ENCODE measurements at places on chromosomes 6 and 20.

GRCh38 chr6:34234667-34235306 lies 1.9 kb upstream of the HMGA1 start:
- no peak for DNase-seq

DNA sequence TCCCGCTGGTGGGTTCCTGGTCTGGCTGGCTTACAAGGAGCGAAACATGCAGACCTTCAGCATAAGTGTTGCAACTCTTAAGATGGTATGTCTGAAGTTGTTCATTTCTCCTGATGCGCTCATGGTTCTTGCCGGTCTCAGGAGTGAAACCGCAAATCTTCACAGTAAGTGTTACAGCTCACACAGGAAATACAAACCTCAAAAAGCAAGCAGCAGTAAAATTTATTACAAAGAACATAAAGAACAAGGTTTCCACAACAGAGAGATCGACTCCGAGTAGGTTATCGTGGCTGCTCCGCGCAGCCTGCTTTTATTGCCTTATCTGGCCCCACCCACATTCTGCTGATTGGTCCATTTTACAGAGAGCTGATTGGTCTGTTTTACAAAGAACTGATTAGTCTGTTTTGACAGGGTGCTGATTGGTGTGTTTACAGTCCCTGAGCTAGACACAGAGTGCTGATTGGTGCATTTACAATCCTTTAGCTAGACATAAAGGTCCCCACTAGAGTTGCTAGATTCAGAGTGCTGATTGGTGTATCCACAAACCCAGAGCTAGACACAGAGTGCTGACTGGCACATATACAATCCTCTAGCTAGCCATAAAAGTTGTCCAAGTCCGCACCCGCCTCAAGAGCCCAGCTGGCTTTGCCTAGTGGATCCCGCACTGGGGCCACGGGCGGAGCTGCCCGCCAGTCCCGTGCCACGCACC lies 39.2 kb downstream of the TRIM27 start:
- peak; percentile 48 for DNase-seq

GRCh38 chr6:154930451-154930851 lies 64.7 kb upstream of the TIAM2 start:
- no peak for DNase-seq

DNA sequence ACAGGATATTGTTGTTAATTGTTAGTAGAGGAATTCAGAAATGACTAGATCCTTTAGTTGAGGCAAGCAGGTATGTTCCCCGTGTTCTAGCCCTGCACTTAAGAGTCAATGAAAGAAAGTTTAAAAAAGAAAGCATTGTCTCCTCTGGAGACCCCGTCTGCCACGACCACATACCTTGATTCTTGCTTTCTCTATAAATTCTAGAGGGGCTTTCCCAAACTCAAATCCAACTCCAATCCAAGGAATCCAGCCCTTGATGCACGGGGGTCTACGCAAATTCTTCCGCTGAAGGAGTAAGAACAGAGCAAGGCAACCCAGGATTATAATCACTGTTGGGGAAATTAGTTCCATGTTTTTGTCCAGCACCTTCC lies 401 bp downstream of the CYP39A1 start:
- no peak for DNase-seq

GRCh38 chr6:137222381-137222780 lies 3.2 kb upstream of the IFNGR1 start:
- no peak for DNase-seq

DNA sequence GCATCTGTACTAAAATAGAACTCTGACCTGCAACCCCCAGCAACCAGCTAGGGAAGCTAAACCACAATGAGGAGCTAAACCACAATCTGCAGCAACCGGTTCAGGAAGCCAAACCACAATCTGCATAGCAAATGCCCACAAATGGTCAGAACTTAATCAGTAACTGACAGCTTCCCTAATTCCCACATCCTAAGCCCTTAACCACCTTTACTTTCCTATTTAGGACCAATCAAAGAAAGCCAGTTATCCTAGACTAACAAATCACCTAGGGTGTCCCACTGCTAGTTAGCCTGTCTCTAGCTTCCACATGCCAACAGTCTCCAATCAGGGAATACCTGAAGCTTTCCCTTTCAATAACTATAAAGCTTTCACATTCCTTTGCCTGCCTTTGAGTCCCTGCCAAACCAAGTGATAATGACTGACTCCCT lies 424.6 kb upstream of the PTCHD4 start:
- DNase-seq = no peak

All from activated T-cell treated with anti-CD3 and anti-CD28 coated beads for 4 hours (primary cell).